Stimulated activated CD4-positive, alpha-beta T cell treated with anti-CD3 and anti-CD28 coated beads, Interleukin-12 subunit alpha, Interleukin-12 subunit beta, amount 100 ng/mL, for 4 hours (primary cell): ENCODE measurements at places on chromosomes 16 and 17.

GRCh38 chr17:48611681-48612455 lies 1.1 kb upstream of the HOXB7 start:
- no peak for DNase-seq

DNA sequence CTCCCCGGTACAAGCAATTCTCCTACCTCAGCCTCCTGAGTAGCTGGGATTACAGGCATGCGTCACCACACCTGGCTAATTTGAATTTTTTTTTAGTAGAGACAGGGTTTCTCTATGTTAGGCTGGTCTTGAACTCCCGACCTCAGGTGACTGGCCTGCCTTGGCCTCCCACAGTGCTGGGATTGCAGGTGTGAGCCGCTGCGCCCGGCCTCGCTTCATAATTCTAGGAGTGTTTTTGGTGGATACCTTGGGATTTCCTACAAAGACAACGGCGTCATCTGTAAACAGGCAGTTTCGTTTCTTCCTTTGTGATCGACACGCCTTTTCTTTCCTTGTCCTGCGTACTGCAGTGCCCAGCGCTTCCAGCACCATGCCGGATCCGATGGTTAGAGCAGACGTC lies 60.9 kb upstream of the GNG13 start:
- no peak for DNase-seq

- no peak for DNase-seq
Measured at GRCh38 chr16:79816081-79816497, 215.6 kb upstream of the MAF start.

- no peak for DNase-seq
Measured at GRCh38 chr17:57485916-57486881, 229.9 kb downstream of the MSI2 start.

DNA sequence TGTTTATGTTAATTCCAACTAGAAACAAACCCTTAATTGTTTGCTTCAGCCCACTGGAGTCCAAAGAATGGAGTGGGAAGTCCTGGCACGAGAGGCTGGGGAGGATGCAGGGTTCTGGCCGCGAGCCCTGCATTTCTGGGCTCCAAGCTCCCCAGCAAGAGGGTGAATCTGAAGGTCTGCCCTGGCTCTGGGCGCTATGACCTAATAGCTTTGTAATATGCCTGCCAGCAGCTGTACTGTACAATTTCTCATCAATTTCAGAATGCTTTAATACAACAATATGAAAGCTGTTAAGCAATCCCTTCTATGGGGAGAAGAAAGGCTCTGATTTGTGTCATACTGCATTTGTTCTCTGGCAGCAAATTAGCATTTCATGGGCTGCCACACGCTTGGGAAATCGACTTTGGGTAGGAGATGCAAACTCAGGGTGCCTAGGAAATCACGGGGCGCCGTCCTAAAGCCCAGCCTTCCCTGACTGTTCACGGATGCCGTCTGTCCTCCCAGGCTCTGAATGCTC lies 43.8 kb downstream of the NDEL1 start:
- DNase-seq = no peak

DNA sequence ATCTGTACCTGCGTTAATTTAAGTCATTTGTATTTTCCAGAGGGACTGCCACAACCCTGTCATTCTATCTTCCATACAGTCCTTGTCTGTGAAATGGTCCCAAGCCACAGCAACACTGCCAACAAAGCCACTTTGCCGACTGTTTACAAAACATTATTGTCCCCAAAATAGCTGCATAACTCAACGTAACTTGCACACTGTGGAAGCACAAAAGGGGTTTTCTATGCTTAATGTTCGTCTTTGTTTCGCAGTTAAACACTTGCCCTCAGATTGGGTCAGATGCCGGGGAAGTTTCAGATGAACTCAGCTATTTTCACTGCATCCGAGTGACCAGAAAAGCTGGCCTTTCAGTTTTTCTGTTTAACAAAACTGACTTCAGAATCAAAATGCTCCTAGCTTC lies 4.6 kb downstream of the SEC14L5 start:
- no peak for DNase-seq

GRCh38 chr17:55167024-55167725 lies 97.6 kb upstream of the HLF start:
- no peak for DNase-seq

GRCh38 chr16:1435921-1436697 lies 5.2 kb downstream of the PERCC1 start:
- no peak for DNase-seq

DNA sequence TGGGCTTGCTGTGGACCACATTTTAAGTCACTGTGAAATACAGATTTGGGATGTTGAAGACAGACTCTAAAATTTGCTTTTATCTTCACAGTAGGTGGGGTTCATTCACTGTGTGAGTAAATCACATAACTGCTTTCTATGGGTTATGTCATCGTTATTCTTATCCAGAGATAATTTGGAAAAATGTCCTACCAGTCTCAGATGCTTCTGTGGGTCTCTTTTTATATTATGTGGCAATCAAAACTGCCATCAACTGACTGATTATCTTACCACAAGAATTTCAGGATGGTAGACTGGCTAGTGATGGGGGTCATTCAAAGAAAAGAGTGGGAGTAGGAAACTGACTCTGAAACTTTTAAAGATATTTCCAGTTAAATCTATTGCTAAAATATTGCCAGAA lies 3.1 kb downstream of the HSBP1 start:
- DNase-seq = no peak

DNA sequence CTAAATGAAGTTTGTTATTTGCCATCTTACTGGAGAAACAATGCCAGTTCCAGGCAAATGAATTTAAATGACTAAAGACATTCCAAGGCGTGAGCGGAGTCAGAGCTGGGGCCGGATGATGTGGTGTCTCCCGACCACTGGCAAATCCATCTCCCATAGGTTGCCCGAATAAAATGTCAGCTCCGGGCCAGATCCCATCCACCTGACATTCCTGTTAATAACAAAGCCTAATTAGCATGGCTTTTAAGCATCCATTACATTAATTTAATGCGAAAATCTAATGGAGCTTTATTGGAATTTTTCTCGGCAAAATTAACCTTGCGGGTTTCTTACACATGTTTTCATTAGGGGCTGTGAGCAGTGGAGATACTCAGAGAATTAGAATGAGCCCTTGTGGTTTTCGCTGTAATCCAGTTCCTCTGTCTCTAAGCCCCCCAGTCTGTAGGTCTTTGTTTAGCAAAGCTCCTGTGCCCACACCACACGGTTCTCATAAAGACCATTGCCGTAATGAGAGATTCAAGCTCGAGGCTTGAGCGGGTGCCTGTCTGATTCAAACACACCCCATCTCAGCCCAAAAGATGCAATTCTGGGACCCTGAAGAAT lies 123.3 kb downstream of the CCT6B start:
- no peak for DNase-seq

- peak; percentile 13 for DNase-seq
Measured at GRCh38 chr16:49856672-49857330, 889 bp upstream of the ZNF423 start.

DNA sequence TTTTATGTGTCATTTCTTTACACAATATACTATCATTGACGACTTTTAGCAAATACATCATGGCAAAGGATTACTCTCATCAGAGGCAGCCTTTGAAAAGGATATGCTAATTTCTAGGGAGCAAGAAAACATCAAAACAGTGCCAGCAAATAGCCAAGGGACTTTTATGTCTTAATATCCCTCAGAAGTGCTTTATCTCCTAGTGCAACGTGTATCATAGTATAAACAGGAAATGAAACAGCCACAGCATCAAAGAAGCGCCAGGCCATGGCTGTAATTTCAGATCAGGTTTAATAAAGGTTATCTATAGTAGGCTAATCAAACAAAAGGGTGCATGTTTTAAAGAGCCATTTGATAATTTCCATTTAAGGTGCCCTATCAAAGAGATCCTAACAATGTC lies 159.9 kb downstream of the AXIN2 start:
- DNase-seq = no peak

- no peak for DNase-seq
Measured at GRCh38 chr17:38609280-38610031, 3.7 kb upstream of the SRCIN1 start.
